ENCODE measurements at places on chromosomes 13 and 19. TPM values are rescaled to one million over a fixed set of nuclear protein-coding genes. Genes with fewer than 3 reads are reported as not detected.
A peak's percentile ranks its signal among the peaks of the same experiment; 100 is the strongest.

- no peak for DNase-seq
These were observed 9.9 kb downstream of the FCHO1 start for GRCh38 chr19:17761148-17761547.

Gene LSM4
- 252 TPM for total RNA-seq

DNA sequence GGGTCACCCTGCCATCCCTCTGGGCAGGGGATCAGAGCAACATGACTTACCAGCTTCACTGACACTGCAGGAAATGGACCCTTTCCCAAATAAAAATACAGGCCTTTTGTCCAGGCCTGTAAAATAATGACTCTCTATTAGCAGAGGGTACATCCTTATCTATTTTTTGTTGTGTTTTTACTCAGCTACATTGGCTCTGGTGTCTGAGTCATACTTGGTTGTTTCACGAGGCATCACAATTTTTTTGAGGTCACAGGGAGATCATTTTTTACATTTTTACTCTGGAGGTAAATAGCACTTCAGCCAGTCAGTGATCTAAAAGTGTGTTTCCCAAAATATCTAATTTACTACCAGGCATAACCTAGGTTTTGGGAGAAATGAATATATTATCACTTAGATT, 6.9 kb upstream of the HTR2A start:
- no peak for DNase-seq

Gene KLK5
- total RNA-seq, result not detected

- DNase-seq, result peak; percentile 49
These were observed 16.6 kb downstream of the ADAMTS10 start for GRCh38 chr19:8593931-8594330.

Measured in A673 (cell line).